ENCODE measurements at places on chromosomes 2 and 18.

- H3K36me3 ChIP-seq = no peaks in the 10 kb centered on the region
- no peak overlapping the region for H3K27ac ChIP-seq
- H3K27me3 ChIP-seq = no peaks in the 10 kb centered on the region
- H3K4me3 ChIP-seq = no peak overlapping the region
- no peak for DNase-seq
These were observed 30.2 kb upstream of the ETAA1 start for GRCh38 chr2:67366832-67367412.

- H3K4me3 ChIP-seq = no peak overlapping the region
- H3K27me3 ChIP-seq = no peaks in the 10 kb centered on the region
- no peak overlapping the region for H3K27ac ChIP-seq
- H3K36me3 ChIP-seq = no peaks in the 10 kb centered on the region
These were observed 190.2 kb downstream of the SETBP1 start for GRCh38 chr18:44870631-44871502.

- peaks cover 32% of the 10 kb centered on the region for H3K4me1 ChIP-seq
- no peaks in the 10 kb centered on the region for H3K36me3 ChIP-seq
- H3K4me3 ChIP-seq = no peak overlapping the region
These were observed 248.5 kb downstream of the RNF144A start for GRCh38 chr2:7165736-7166135.

GRCh38 chr2:42085706-42086487 is 38.1 kb downstream of the PKDCC start:
- H3K4me1 ChIP-seq = peaks cover 59% of the 10 kb centered on the region
- no peak overlapping the region for H3K27ac ChIP-seq
- peaks cover 6% of the 10 kb centered on the region for H3K27me3 ChIP-seq
- no peak overlapping the region for H3K4me3 ChIP-seq
- no peak for DNase-seq

GRCh38 chr2:6107290-6107689 is 415.1 kb downstream of the SOX11 start:
- H3K4me1 ChIP-seq = no peaks in the 10 kb centered on the region
- H3K27me3 ChIP-seq = no peaks in the 10 kb centered on the region
- no peak overlapping the region for H3K27ac ChIP-seq

DNA sequence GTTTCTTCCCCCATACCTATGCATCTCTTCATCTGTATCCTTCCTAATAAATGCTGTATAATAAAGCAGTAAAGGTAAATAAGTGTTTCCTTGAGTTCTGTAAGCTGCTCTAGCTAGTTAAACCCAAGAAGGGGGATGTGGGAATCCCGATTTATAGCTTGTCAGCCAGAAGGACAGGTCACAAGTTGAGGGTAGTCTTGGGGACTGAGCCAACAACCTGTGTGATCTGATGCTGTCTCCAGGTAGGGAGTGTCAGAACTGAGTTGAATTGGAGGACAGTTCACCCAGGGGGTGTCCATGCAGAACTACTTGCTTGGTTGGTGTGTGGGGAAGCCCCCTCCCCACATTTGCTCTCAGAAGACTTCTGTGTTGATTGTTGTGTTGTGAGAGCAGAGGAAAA is 112.4 kb downstream of the LDLRAD4 start:
- DNase-seq = no peak
- no peak overlapping the region for H3K4me3 ChIP-seq
- H3K27me3 ChIP-seq = no peaks in the 10 kb centered on the region
- H3K27ac ChIP-seq = no peak overlapping the region
- no peaks in the 10 kb centered on the region for H3K36me3 ChIP-seq

GRCh38 chr18:44857744-44858491 is 177.2 kb downstream of the SETBP1 start:
- DNase-seq = no peak
- H3K27ac ChIP-seq = no peak overlapping the region
- H3K36me3 ChIP-seq = no peaks in the 10 kb centered on the region
- no peaks in the 10 kb centered on the region for H3K27me3 ChIP-seq
- no peak overlapping the region for H3K4me3 ChIP-seq

- no peaks in the 10 kb centered on the region for H3K36me3 ChIP-seq
- H3K27ac ChIP-seq = no peak overlapping the region
- H3K4me3 ChIP-seq = no peak overlapping the region
- H3K4me1 ChIP-seq = no peaks in the 10 kb centered on the region
- no peaks in the 10 kb centered on the region for H3K27me3 ChIP-seq
These were observed 41.9 kb upstream of the RAPGEF4 start for GRCh38 chr2:172693529-172694455.

DNA sequence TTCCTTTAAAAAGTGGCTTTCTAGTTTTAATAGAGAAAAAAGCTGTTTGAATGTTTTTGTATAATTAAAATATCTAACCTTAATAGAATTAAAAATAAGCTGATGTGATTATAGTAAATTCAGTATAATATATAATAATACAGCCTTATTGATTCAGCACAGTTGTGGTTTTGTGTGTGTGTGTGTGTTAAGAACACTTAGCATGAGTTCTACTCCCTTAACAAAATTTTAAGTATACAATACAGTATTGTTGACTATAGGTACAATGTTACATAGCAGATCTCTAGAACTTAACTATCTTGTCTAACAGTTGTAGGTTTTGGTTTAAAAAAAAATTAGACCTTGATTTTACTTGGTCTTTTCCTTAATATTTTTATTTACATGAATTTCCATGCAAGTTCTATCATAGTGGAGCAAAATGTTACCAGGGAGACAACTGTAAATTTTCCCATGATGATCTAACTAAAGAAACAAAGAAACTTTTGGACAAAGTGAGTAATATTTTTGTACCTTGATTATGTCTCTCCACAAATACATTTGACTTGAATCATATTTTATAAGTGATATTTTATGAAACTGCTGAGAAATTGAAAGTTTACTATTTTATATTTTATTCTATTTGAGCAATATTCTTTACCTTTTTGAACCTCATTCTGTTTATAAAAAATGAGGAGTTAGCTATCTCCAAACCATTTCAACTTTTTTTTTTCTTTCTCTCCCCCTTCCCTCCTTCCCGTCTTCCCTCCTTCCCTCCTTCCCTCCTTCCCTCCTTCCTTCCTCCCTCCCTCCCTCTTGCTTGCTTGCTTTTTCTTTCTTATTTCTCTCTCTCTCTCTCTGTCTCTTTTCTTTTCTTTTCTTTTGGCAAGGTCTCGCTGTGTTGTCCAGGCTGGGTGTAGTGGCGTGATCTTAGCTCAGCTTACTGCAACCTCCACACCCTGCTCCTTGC is 46.3 kb downstream of the ZC3H6 start:
- no peaks in the 10 kb centered on the region for H3K27me3 ChIP-seq
- H3K4me1 ChIP-seq = peaks cover 34% of the 10 kb centered on the region
- no peak for DNase-seq
- H3K4me3 ChIP-seq = no peak overlapping the region
- no peaks in the 10 kb centered on the region for H3K36me3 ChIP-seq

- H3K4me3 ChIP-seq = no peak overlapping the region
- H3K4me1 ChIP-seq = no peaks in the 10 kb centered on the region
- no peak for DNase-seq
These were observed 48.2 kb downstream of the NCOA1 start for GRCh38 chr2:24539258-24539657.

DNA sequence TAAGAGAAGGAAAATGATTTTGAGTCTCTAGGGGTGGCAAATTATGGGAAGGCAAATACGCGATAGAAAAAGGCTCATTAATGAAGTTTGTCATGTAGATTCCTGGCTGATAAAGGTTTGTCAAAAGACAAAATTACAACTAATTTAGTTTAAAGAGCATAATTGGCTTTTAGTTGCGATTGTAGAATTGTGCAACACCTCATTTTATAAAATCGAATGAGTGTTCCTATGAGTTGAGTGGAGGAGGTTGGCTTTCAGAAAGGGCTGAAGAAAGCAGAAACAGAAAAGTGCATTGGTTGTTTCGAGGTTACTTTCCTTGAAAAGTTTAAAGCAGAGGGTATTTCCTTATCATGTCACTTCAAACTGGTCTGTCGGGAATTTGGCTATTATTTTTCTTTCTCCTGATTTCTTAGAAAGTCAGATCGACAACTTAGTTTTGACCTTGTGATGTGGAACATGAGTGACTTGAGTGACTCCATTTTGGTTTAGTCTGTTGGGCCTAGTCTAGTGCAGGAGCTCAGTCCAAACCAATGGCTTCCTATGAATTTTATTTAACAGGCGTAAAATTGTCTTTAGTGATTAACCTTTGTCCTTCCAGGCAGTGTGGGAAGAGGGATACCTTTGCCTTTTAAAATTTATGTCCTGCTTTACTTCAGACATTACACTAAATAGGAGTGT is 2.2 kb upstream of the PCYOX1 start:
- no peak overlapping the region for H3K4me3 ChIP-seq
- no peaks in the 10 kb centered on the region for H3K27me3 ChIP-seq
- no peak for DNase-seq
- H3K4me1 ChIP-seq = peaks cover 34% of the 10 kb centered on the region
- H3K27ac ChIP-seq = no peak overlapping the region

GRCh38 chr2:153808679-153809078 is 63.0 kb upstream of the GALNT13 start:
- no peak overlapping the region for H3K4me3 ChIP-seq
- H3K36me3 ChIP-seq = no peaks in the 10 kb centered on the region
- no peaks in the 10 kb centered on the region for H3K27me3 ChIP-seq
- DNase-seq = no peak

DNA sequence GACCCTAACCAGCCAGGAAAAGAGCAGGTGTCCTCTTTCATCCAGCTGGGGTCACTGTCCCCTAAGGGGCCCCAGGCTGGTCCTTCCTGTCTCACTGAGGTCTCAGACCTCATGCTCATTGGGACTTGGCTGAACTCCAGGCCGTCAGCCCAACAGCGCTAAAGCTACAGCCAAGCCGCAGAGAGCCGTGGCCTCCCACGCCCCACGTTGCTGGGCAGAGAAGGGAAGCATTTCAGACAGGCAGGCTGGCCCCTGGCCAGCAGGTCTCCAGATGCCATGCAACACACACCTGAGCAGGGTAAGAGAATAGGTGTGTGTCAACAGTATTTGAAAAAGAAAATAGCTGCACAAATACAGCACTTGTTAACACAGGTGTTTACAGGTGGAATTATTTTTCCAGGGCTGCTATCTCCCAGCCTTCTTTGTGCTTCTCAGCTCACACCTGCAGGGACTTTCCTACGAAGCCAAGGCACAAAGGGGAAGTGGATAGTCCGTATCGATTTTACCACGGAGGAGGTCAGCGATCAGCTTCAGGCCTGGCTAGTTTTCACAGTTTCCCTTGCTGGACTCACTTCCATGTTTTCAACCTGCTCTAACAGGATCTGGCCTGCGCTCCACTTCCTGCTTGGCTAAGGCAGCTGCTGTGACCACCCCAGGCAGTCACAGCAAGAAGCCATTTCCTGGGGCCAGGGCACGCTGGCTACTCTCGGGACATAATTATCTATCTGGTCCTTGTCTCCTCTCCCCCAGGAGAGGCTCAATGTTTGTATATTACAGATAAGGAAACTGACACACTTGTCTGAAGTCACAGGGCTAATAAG is 156.1 kb upstream of the ID2 start:
- H3K27me3 ChIP-seq = peaks cover 5% of the 10 kb centered on the region
- DNase-seq = peak; percentile 92
- peak overlapping the region; percentile 42 for H3K4me3 ChIP-seq
- H3K27ac ChIP-seq = no peak overlapping the region
- peaks cover 38% of the 10 kb centered on the region for H3K4me1 ChIP-seq

DNA sequence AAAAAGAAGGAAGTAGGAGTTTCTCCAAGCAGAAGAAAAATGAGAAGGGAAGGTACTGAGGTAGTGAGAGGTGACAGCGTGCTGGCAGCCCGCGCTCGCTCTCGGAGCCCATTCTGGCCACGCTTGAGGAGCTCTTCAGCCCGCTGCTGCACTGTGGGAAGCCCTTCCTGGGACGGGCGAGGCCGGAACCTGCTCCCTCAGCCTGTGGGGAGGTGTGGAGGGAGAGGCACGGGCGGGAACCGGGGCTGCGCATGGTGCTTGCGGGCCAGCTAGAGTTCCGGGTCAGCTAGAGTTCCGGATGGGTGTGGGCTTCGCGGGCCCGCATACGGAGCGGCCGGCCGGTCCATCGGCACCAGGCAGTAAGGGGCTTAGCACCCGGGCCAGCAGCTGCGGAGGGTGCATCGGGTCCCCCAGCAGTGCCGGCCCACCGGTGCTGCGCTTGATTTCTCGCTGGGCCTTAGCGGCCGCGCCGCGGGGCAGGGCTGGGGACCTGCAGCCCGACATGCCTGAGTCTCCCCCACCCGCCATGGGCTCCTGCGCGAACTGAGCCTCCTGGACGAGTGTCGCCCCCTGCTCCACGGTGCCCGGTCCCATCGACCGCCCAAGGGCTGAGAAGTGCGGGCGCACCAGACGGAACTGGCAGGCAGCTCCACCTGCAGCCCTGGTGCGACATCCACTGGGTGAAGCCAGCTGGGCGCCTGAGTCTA is 11.1 kb upstream of the CYS1 start:
- no peaks in the 10 kb centered on the region for H3K36me3 ChIP-seq
- H3K4me3 ChIP-seq = no peak overlapping the region
- H3K27ac ChIP-seq = no peak overlapping the region

GRCh38 chr2:36433311-36434217 is 78.0 kb downstream of the CRIM1 start:
- no peak overlapping the region for H3K4me3 ChIP-seq
- H3K36me3 ChIP-seq = peaks cover 5% of the 10 kb centered on the region
- H3K27ac ChIP-seq = peak overlapping the region; percentile 5
- peaks cover 34% of the 10 kb centered on the region for H3K4me1 ChIP-seq

- peaks cover 94% of the 10 kb centered on the region for H3K36me3 ChIP-seq
- H3K4me3 ChIP-seq = no peak overlapping the region
- H3K27ac ChIP-seq = no peak overlapping the region
- no peaks in the 10 kb centered on the region for H3K27me3 ChIP-seq
- H3K4me1 ChIP-seq = no peaks in the 10 kb centered on the region
These were observed 20.2 kb downstream of the ATG16L1 start for GRCh38 chr2:233271693-233272092.

DNA sequence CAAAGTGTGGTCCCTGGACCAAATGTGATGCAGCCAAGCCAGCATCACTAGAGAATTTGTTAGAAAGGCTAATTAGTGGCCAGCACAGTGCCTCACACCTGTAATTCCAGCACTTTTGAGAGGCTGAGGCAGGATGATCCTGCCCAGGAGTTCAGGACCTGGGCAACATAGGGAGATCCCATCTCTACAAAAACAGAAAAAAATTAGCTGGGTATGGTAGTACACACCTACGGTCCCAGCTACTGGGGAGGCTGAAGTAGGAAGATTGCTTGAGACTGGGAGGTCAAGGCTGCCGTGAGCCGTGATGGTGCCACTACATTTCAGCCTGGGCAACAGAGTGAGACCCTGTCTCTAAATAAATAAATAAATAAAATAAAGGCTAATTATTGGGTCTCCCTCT is 69.9 kb upstream of the FZD5 start:
- no peak for DNase-seq
- no peaks in the 10 kb centered on the region for H3K36me3 ChIP-seq
- H3K27ac ChIP-seq = no peak overlapping the region
- no peaks in the 10 kb centered on the region for H3K27me3 ChIP-seq
- H3K4me1 ChIP-seq = peaks cover 47% of the 10 kb centered on the region
- H3K4me3 ChIP-seq = no peak overlapping the region

- H3K4me3 ChIP-seq = no peak overlapping the region
- no peak for DNase-seq
- H3K36me3 ChIP-seq = peaks cover 7% of the 10 kb centered on the region
- H3K27ac ChIP-seq = no peak overlapping the region
- no peaks in the 10 kb centered on the region for H3K4me1 ChIP-seq
- H3K27me3 ChIP-seq = no peaks in the 10 kb centered on the region
These were observed 262.4 kb downstream of the NBAS start for GRCh38 chr2:15298770-15299169.

- DNase-seq = no peak
- H3K27me3 ChIP-seq = no peaks in the 10 kb centered on the region
- no peak overlapping the region for H3K27ac ChIP-seq
- H3K36me3 ChIP-seq = no peaks in the 10 kb centered on the region
- no peak overlapping the region for H3K4me3 ChIP-seq
These were observed 70.8 kb upstream of the NOSTRIN start for GRCh38 chr2:168731616-168732015.

- H3K27me3 ChIP-seq = no peaks in the 10 kb centered on the region
- H3K27ac ChIP-seq = no peak overlapping the region
- no peaks in the 10 kb centered on the region for H3K4me1 ChIP-seq
- no peak for DNase-seq
These were observed 70.2 kb downstream of the TMEFF2 start for GRCh38 chr2:192124571-192124970.

All from HepG2 (cell line).